Head of caudate nucleus (tissue), 42 donors: ENCODE measurements at places on chromosomes 5 and 9.

DNA sequence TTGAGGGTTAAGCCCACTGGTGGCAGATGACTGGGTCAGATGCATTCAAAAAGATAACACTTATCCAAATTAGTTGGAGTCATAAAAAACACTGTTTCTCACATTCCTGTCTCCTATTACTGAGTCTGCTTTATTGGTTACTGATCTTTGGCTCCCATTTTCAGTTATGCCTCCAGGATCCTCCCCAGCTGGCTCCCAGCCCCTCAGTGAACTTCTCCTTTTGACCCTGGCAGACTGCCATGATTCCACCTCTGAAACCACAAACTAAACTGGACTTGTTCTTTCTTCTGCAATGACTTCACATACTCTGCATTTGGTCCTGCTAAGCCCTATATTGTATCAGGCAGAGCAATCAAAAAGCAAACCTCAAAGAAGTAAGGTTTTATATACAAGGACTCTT is 860.8 kb upstream of the DMAC1 start:
- no peak for DNase-seq

DNA sequence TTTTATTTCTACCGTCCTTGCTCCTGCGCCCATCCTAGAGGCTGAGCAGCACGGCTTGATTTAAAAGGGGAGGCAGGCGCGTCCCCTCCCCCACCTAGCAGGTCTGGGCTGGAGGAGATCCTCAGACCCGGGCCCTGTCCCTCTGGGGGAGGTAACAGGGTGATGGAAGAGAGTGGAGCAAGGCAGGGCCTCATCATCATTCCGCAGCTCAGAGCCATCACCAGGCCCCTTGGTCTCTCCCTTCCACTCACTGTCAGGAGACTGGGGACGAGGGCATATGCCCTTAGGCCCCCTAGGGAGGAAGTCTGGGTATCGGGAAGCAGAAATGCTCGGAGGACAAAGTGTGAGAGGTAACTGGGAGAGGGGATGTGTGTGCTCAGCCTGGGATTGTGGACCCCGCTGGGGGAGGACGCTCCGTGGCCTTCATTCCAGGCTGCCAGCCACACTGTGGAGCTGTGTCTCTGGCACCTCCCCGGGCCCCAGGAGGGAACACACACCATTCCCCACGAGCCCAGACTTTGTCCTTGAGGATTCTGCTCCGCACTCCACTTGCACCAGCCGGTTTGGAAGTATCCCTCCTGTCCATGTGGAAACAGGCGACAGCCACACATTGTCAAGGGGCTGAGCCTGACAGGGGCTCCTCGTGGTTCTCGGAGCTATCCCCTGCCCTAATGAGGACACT is 761 bp downstream of the REEP2 start:
- no peak for DNase-seq

DNA sequence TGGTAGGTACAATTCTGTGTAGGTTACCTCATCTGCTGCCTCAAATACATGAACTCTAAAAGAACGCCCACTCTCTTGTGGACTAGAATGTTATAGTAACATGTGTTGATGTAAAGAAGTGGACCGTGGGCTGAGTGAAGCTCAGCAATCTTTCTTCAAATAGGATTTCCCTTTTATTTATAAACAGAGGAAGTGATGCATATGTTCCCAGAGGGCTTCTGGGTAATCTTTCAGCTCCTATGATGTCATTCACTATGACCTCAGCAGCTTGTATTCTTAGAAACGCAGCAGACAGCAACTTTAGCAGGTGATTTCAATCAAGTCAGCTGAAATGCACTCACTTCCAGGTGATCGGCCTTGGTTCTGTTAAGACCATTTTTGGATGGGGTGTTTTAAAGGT is 14.4 kb downstream of the F2RL2 start:
- DNase-seq = no peak

DNA sequence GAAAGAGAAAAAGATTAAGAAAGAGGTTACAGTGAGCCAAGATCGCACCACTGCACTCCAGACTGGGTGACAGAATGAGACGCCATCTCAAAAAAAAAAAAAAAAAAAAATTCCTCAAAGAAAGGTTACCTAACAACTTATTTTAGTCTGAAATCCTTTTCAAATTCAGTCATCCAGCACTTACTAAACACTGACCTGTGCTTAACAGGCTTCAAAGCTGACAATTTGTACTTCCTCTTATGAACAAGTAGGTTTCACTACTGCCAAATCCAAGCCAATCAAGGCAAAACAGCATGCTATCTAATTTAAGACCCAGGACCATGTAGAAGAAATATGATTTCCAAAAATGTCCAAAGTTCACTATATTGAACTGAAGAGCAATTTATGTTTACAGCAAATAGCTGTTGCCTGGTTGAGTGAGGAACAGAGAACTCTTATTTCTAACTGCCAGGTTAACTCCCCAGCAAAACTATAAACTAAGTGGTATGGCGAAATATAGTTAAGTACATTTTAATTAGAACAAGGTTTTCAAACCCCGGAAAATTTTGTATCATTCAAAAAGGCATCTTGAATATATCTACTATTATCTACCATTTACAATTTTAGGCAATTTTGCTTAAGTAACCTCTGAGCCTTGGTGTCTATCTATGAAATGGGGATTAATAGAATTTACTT is 13.4 kb downstream of the PWWP2A start:
- no peak for DNase-seq

- no peak for DNase-seq
Measured at GRCh38 chr5:9513827-9514226, 32.0 kb downstream of the SEMA5A start.

- DNase-seq = no peak
Measured at GRCh38 chr5:135441350-135441831, 5.8 kb downstream of the DCANP1 start.

GRCh38 chr5:125140855-125141254 is 394.4 kb upstream of the ZNF608 start:
- DNase-seq = no peak

GRCh38 chr5:159826351-159827214 is 89.7 kb upstream of the ADRA1B start:
- no peak for DNase-seq

DNA sequence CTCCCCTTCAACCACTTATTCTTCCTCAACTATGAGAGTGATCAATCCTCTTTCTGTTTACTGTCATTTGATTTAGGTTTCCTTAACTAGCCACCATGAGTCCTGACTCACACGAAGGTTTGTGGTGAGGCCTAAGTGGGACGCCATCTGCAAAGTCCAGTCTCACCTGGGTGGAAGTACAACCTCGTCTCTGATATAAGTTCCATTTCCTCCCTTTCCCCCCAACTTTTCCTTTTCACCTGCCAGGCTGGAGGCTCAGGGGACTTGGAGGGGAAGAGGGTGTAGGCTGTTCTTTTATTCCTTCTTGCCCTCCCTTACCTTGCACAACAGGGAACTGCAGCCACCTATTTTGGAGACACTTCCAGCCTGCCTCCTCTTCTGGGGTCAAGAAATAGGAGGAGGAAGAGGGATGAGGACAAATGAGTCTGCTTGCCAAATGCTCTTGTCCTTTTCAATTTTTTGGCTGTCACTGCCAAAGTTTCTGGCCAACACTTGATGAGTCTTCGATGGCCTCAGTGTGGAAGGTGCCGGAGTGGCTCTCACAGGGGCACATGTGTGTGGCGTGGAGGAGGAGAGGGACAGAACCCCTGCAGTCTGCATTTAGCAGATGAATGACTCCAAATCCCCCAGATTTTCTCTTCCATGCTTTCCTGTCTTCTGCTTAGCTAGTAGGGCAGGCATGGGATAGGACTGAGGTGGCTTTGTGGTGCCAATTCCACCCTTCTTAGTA is 249.6 kb downstream of the NSG2 start:
- DNase-seq = no peak

DNA sequence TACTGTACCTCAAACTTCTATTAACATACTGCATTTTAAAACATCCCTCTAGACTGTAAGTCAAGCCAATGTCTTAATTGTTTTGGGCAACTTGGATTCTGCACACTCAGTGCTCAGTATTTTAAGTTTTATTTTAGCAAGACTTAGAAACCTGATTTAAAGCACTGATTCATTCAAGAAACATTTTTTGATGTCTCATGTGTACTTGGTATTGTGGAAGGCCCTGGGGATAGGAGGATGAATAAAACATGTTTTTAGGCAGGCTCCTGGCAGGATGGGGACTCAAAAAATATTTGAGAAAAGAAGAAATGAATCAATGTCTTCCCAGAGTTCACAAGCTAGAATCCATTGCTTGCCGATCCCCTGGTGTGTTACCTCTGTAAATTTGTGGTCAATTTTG is 334.0 kb upstream of the PUM3 start:
- no peak for DNase-seq

DNA sequence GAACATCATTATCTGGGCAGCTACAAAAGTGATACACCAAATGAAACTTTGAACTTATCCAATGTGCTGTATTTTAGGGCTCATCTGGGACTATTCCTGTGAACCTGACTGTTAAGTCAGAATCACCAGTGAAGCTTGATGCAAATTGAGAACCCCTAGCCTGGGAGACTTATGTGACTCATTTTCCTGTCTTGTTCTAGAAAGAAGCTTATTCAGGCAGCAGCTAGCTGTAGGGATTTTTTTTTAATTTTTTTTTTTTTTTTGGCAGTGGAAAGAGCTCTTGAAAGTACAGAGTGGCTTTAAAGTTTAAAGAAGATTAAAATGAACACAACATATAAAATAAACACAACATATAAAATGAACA is 81.1 kb upstream of the TNFAIP8 start:
- no peak for DNase-seq

DNA sequence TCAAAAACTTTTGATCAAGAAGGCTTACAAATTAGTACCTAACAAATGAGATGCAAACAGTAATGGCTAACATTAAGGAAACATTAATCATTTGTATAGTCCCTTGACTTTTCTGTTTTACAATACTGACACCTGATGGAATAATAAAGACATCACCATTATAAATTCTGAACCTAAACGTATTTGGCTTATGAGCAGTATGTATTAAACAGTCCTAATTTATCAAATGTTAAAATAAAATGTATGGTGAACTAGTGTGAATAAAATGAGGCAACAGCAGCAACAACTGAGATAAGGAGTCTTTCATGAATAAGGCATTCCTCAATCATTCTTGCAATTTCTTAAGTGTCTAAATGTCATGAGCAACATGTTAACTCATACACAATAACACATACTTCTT is 6.0 kb downstream of the PUM3 start:
- no peak for DNase-seq

DNA sequence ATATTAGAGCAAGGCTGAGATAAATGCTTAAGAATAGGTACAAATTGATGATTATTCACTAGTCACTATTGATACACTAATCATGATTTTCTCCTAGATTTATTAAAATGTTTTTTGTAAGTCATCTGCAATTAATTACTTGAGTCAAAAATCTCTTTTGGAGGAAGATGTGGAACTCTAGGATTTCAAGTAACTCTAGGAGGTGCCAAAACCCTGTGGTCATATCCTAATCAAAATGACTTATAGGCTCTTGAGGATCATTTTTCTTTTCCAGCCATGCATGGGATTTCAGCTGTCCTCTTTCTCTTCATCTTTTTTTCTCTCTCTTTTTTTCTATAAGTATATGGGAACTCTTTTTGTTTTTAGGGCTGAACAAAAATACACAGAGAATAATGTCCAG is 141.8 kb upstream of the CD180 start:
- no peak for DNase-seq

DNA sequence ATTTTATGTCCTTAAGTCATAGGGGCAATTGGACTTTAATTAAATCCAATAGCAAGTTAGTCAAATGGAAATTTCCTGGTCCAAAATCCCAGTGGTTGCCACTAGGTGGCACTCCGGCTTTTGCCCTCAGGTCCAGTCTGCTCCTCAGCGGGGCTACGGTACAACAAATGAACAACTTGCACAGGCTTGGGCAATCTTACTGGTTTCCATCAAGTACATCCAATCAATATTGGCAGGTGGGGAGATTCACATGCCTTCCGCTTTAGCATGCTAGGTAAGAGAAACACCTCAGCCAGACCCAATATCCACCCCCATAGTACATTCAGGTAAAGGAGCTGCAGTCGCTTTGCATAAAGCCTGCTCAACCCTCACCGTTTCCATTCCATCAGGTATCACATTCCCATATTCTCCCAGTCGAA is 6.3 kb upstream of the MXD3 start:
- peak; percentile 87 for DNase-seq

DNA sequence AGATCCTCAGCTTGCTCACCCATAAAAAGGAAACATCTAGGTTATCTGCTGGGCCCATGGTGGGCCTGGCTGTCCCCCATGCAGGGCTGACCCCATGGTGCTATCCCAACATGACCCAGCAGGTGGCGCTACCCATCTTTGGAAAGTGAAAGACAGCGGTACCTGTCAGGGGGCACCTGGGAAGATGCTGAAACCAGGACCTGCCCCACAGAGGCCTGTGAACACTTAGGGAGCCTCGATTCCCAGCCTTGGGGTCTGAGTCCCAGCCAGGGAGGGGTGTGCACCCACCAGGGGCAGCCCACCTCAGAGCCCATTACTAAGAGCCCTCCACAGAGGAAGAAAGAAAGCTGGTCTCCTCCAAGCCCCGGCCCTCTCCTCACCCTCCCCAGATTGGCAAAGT is 46.6 kb upstream of the IPPK start:
- DNase-seq = peak; percentile 83

GRCh38 chr5:132467287-132467984 is 23.1 kb downstream of the IRF1 start:
- no peak for DNase-seq

GRCh38 chr5:149322518-149322917 is 22.8 kb upstream of the GRPEL2 start:
- DNase-seq = no peak

DNA sequence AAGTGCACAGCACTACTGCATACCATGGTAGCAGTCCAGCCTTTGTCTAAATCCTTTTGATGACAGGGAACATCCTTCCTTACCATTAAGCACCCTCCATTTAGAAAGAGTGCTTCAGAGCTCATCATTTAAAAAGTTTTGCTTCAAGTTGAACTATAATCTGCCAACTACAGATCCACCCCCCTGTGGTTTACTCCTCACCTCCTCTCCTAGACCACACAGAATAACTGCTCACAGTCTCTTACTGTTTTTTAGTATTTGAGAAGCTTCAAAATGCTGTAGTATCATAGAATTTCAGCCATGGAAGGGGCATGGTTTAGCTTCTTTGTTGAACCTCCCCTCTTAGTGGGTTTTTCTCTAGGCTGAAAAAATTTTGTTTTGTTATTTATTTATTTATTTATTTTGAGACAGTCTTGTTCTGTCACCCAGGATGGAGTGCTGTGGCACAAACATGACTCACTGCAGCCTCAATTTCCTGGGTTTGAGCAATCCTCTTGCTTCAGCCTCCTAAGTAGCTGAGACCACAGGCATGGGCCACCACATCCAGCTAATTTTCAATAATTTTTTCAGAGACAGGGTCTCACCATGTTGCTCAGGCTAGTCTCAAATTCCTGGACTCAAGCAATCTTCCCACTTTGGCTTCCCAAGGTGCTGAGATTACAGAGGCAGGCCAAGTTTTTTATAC is 384.3 kb upstream of the RFX3 start:
- no peak for DNase-seq
